Vagina (tissue), 2 donors: ENCODE measurements at places on chromosomes 5 and 9.

GRCh38 chr5:158284242-158284641 is 425.3 kb upstream of the CLINT1 start:
- no peak for DNase-seq

DNA sequence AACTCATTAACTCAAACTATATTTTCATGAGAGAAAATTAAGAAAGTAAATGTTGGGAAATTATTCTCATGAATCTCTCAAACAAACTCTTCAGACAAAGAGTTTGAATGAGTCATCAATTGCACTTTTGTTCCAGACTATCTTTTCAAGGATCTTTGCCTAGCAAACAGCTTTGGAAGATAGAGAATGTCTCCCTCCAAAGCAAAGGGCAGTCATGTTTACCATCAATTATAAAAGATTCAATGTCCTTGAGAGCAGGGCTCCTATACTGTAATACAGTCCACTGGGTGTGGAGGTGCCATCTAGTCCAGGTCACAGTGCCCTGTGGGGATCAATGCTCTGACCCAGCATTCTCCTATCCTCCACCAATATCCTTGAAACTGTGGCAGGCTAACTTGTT is 1429.3 kb downstream of the EFNA5 start:
- no peak for DNase-seq

- DNase-seq, result no peak
These were observed 19.2 kb upstream of the ANKRD18A start for GRCh38 chr9:38639577-38639940.

DNA sequence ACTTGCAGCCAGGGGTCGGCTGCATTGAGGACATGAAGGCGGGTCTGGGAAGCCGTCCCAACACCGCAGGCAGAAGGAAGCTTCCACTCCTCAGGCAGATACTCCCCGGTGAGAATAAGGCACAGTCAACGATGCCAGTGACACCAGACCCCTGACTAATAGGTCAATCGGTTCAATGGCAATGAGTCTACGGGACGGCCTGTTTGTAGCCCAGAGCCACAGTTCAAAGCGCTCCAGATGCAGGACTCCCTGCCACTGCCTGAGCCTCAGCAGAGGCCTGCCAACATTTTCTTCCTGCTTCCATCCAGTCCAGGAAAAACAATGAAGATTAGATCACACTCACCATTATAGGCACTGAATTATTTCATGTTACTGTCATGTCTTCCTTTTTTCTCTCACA is 84.5 kb upstream of the SIMC1 start:
- no peak for DNase-seq

- DNase-seq, result no peak
These were observed 50.3 kb downstream of the MAN2A1 start for GRCh38 chr5:109739741-109740728.

DNA sequence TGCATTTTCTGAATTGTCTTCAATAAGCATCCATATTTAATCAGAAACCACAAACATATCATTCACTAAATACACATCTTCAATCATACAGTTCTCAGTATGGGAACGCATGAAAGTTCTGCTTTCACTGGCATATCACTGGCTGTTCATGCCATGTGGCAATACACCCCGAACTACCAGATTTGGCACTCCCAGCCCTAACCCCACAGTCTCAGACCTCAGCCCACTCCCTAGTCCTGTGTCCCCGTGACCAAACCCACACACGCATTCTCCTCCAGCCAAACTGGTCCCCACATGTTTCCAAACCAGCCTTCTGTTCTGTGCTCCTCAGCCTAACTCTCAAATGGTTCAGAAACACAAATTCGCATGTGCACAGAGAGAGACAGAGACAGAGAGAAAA is 20.6 kb downstream of the KCNMB1 start:
- no peak for DNase-seq

- no peak for DNase-seq
These were observed 22.0 kb downstream of the OR2S2 start for GRCh38 chr9:35935755-35936509.

GRCh38 chr5:132207778-132208177 is 19.9 kb downstream of the P4HA2 start:
- peak; percentile 62 for DNase-seq

DNA sequence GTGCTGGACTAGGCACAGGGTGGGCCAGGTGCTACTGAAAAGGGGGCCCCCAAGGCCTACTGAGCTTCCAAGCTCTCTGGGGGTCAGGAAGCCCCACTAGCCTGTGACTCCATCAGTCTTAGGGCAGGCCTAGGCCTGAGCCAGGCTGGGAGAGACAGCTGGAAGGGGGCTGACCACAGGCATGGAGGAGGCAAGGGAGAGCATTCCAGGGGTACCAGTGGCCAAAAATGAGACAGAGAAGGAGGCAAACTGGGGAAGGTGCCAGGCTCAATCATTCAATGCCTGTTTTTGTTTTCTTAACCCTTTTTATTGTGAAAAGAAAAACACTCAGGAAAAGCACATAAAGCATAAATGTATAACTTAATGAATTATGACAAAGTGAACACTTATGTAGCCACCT is 26.2 kb upstream of the TCF7 start:
- no peak for DNase-seq
